ENCODE measurements at places on chromosomes 5 and 9.

- DNase-seq, result no peak
These were observed 9.5 kb downstream of the ARSK start for GRCh38 chr5:95564450-95564849.

- DNase-seq, result no peak
These were observed 38.6 kb downstream of the ELOVL7 start for GRCh38 chr5:60805463-60805862.

GRCh38 chr9:115090486-115090885, 27.5 kb downstream of the TNC start:
- DNase-seq, result no peak

DNA sequence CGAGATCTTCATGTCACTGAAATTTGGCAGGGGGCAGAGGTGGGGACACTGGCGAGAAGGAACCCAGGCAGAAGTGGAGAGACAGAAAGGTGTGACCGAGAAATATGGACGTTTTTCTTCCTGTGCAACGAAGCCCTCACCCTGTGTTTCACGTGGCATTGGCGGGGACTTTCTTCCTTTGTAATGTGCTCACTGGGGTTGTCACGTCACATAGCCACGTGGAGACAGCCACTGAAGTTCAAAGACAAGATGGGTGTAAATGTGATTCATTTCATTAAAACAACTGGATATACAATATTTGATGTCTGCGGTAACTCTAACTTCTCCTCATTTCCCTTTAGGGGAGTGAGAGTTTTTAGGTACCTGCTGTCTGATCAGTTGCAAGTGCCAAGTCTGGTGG, 225.7 kb downstream of the FSTL4 start:
- DNase-seq, result no peak

DNA sequence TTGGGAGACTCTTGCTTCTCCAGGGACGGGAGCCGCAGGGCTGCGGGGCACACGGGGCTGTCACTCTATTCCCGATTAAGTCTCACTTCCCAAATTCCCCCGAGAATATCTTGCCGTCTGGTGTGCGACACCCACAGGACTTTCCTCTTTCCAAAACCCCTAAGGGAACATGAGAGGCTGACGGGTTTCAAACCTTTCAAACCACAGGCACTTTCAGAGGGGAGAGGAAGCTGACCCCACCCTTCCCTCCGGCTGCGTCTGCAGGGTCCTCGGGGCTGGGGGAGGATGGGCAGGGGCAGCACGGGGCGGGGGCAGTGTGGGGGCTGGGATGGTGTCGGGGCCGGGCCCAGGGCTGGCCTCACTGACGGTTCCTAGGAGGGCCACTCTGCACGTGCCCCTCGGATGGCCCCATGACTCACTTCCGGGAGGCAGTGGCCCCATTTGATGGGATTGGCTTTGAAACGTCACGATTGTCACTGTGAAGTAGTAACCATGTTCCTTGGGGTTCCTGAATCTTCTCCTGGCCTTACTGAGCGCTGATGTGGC, 38.2 kb downstream of the SLC9A3 start:
- DNase-seq, result no peak

DNA sequence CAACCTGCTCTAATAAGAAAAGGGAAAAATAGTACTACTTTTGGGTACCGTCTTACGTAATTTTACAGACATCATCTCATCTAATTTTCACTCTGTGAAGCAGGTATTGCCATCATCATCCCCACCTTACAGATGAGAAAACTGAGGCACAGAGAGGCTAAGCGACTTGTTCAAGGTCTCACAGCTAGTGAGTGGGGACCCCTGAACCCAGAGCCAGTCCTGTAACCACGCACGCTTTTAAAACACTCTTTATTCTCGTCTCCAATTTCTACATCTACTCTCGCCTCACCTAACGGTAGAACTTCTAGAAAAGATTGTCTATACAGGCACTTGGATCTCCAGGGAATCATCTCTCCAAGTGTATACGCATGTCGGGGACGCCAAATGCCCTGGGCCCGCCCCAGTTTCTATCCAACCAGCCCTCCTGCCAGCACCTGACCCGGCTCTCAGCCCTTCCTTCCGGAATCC, 1.5 kb upstream of the TRAF1 start:
- no peak for DNase-seq

- peak; percentile 77 for DNase-seq
These were observed 7.7 kb downstream of the IL17B start for GRCh38 chr5:149371296-149371962.

DNA sequence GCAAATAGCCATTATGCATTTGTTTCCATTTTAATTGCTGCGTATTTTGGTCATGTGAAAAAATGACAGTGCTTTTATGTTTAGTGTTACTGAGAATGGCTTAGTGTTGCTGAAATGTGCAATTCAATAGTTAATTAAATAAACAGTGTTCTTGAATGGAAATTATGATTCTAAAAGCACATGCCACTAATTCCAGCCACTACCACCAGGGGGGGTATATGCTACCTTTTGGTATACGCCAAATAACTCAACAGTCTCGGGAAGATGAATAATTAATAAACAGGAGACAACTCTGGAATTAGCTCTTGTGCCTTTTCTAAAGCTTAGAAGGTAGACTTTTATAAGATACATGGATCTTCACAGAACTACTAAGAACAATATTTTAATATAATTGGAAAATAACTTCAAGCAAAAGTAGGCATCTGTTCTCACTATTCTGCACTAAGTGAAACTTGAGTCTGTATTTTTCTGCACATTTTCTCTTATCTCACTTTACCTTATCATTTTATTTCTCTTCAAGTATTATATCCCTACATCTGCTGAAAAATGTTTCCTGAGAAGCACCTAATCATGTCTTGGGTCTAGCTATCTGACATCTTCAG, 83.5 kb upstream of the MINAR2 start:
- DNase-seq, result peak; percentile 68

- no peak for DNase-seq
These were observed 9.8 kb downstream of the PIK3R1 start for GRCh38 chr5:68225188-68225910.

- no peak for DNase-seq
These were observed 37.6 kb downstream of the NACC2 start for GRCh38 chr9:136057236-136058081.

GRCh38 chr9:127232833-127233549, 31.6 kb upstream of the GARNL3 start:
- peak; percentile 47 for DNase-seq

- no peak for DNase-seq
These were observed 75.9 kb downstream of the DAP start for GRCh38 chr5:10685115-10685521.

- no peak for DNase-seq
These were observed 216.7 kb downstream of the BNC2 start for GRCh38 chr9:16653491-16654399.

DNA sequence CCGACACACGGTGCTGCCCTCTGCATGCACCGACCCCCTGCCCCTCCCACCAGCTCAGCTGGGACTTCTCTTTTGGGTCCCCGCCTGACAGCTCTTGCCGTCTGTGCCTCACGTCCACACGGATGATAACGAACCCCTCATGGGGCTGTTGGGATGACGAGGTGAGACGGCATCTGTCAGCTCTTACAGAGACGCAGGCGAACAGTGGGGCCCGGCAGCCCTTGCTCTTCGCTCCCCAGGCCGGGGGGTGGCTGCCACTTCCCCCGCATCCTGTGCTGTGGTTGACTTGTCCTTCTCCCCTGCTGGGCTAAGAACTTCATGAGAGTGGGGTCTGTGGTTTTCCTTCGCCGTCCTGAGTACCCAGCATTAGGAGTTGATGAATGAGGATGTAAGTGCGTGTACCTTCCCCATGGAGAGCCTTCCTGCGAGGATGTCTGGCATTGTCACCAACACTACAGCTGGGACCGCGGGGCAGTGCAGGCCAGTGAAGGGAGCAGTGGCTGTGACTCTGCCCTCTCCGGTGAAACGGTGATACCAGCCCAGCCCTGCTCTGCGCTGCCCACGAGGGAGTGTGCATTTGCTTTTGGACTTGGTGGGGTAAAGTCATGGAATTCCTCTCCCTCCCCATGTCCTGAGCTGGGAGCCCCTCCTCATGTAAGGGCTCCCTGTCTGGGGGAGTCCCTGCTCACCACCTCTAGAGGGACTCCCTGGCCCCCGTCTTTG, 23.2 kb downstream of the HK3 start:
- no peak for DNase-seq

- peak; percentile 57 for DNase-seq
These were observed 101.7 kb downstream of the GDNF start for GRCh38 chr5:37738057-37738691.

- DNase-seq, result no peak
These were observed 26.9 kb downstream of the GLT6D1 start for GRCh38 chr9:135612437-135612836.

DNA sequence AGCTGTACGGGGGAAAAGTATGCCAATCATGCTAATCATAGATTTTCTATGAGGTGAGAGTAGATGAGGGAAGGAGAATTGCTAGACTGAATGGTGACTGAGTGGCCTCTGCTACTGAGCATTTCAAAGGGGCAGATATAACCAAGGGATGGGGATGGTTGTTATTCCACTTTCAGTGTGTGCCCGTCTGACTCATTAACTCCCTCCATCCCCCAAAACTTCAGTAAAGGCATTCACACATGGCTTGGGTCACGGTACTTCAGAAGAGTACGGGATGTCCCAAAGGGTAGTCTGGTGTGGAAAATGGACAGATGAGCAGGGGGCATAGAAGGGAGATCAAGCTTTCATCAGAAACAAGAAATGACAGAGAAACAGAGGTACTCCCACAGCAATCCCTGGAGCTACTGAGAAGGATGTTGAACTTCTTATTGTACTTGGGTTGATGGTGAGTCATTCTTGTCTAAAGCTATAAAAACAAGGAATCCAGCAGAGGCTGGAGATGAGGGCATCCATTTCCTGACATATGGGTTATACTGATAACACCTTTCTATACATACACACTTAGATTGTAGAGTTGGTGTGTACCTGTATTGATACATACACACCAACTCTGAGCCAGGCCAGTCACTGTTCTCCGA, 8.9 kb upstream of the TLE4 start:
- DNase-seq, result no peak

GRCh38 chr5:87015901-87016300, 251.8 kb upstream of the RASA1 start:
- DNase-seq, result no peak

Data from NAMALWA (cell line).